Suprapubic skin (tissue), 4 donors: ENCODE measurements at places on chromosomes 1 and 21. TPM values are rescaled to one million over a fixed set of nuclear protein-coding genes. Genes with fewer than 3 reads are reported as not detected.

The CCDC185 gene
- not detected for total RNA-seq

The SLC6A17 gene
- 5.7 TPM for total RNA-seq

The KNCN gene
- not detected for total RNA-seq

The LCE3D gene
- total RNA-seq, result 3.7 TPM

The PYGO2 gene
- total RNA-seq, result 35.1 TPM

The CELA3A gene
- not detected for total RNA-seq

The AIDA gene
- total RNA-seq, result 27.1 TPM

DNA sequence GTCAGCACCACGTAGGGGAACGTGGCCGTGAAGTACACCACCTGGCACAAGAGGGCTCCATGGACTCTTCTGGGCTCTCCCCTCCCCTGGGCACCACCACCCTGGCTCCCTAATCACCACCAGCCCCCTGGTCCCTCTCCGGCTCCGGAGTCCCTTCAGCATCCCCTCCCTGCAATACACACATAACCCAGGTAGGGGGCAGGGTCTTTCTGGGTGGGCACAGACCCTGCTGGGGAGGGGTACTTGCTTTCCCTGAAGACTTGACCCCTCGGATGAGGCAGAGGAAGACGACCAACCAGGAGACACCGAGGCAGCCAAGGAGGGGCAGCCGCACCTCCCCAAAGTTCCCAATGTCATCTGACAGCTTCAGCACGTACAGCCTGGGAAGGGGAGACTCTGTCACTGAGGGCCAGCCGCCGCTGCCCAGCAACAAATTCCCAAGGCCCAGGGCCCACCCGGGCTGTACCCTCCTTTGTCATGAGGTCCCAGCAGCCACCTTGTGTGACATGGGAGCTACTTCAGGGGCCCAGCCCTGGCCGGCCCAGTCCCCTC is 11.3 kb downstream of the CCDC24 start:
- DNase-seq, result no peak
- no peak overlapping the region for H3K27ac ChIP-seq
- H3K4me1 ChIP-seq, result peaks cover 5% of the 10 kb centered on the region
- H3K4me3 ChIP-seq, result no peak overlapping the region
- peaks cover 34% of the 10 kb centered on the region for H3K36me3 ChIP-seq

GRCh38 chr1:228980232-228980937 is 245.1 kb downstream of the RHOU start:
- H3K4me3 ChIP-seq, result no peak overlapping the region
- no peak overlapping the region for H3K27ac ChIP-seq
- no peaks in the 10 kb centered on the region for H3K36me3 ChIP-seq
- peaks cover 9% of the 10 kb centered on the region for H3K4me1 ChIP-seq
- DNase-seq, result no peak

DNA sequence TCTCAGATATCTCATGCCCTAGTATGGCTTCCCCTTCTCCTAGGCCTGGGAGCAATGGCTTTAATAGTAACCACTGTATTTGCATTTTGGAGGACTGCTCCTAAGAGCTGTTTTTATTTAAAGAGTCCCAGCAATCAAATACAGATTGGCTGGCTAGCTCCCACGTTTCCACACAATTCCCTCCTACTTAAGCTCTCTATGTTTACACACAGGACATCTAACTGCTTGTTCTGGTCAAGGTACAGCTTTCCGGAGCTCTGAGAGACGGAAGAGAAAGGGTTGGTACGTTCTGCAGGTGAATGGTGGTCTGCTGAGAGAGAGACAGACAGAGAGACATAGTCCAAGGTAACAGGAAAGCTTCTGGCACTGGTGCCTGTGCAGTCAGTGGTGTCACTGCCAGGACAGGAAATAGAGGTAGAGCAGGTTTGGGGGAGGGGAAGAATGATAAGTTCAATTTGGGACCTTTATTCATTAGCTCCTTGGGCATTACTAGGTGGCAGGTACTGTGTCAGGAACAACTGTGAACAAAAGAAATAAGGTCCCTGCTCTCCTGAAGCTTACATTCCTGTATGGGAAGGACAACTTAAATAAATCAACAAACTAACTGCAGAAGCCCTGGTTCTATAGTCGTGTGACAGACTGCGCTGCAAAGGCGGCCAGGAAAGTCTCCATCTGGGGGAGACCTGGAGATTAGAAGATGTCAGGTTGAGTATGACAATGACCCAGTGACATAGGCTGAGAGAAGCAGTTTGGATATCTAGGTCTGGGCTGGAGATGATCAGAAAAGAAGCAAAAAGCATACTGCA is 1.2 kb upstream of the SLC25A33 start:
- H3K27ac ChIP-seq, result peak overlapping the region; percentile 93
- H3K36me3 ChIP-seq, result no peaks in the 10 kb centered on the region
- no peaks in the 10 kb centered on the region for H3K27me3 ChIP-seq
- no peak for DNase-seq
- no peak overlapping the region for H3K4me3 ChIP-seq

GRCh38 chr1:109634292-109634691 is 14.7 kb downstream of the AMPD2 start:
- no peak for DNase-seq
- no peak overlapping the region for H3K4me3 ChIP-seq
- H3K4me1 ChIP-seq, result peaks cover 35% of the 10 kb centered on the region
- peaks cover 20% of the 10 kb centered on the region for H3K36me3 ChIP-seq

DNA sequence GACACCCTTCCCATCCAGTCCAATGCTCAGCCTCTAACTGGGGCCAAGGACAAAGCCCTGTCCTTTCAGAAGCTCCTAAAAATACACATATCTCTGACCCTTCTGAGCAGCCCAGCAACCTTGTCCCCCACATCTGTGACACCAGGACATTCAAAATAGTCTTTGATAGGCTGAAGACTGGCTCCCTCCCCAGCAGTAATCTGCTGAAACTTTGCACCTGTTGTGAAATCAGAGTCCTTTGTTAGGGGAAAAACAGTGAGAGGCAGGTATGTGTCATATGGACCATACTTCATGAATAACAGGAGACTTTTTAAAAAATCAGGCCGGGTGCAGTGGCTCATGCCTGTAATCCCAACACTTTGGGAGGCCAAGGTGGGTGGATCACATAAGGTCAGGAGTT is 82.4 kb upstream of the VAMP3 start:
- no peak overlapping the region for H3K4me3 ChIP-seq
- H3K27me3 ChIP-seq, result peaks cover 11% of the 10 kb centered on the region
- DNase-seq, result no peak
- H3K36me3 ChIP-seq, result no peaks in the 10 kb centered on the region

- H3K4me1 ChIP-seq, result no peaks in the 10 kb centered on the region
- no peak for DNase-seq
- H3K27ac ChIP-seq, result no peak overlapping the region
- no peaks in the 10 kb centered on the region for H3K36me3 ChIP-seq
- no peak overlapping the region for H3K4me3 ChIP-seq
Measured at GRCh38 chr21:25313829-25314228, 293.5 kb downstream of the MRPL39 start.

DNA sequence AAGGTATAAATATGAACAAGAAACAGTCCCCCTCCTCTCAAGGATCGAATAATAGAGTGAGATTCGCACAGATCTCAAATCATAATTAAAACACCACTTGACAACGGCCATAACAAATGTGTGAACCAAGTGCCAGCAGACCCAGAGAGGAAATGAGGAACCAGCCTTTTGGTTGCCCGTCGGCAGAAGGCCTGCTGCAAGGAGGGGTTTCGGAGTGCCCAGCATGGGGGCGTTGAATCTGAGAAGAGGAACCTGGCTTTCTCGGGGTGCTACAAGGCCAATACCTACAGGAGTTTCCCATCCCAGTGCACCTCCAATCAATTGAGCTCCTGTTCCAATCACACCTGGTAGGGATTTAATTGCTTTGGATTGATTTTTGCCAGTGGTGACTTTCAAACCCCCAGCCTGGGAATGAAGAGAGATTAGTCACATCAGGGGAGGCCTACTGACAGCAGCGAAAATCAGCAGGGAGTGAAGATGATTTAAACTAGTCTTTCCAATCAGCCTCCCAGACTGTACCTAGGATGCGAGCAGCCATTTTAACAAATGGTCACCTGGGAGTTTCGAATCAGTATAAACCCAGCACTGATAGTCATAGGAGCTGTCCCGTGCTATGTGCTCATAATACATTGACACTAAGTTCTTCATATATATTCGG is 263.8 kb downstream of the KAZN start:
- no peak for DNase-seq
- H3K4me1 ChIP-seq, result no peaks in the 10 kb centered on the region
- no peaks in the 10 kb centered on the region for H3K27me3 ChIP-seq
- H3K4me3 ChIP-seq, result no peak overlapping the region

- DNase-seq, result peak; percentile 37
- no peak overlapping the region for H3K27ac ChIP-seq
- H3K4me1 ChIP-seq, result no peaks in the 10 kb centered on the region
- peaks cover 62% of the 10 kb centered on the region for H3K36me3 ChIP-seq
Measured at GRCh38 chr1:229641306-229641705, 15.3 kb downstream of the URB2 start.

GRCh38 chr1:17235135-17235885 is 13.6 kb upstream of the PADI3 start:
- peaks cover 20% of the 10 kb centered on the region for H3K4me1 ChIP-seq
- no peak overlapping the region for H3K4me3 ChIP-seq
- DNase-seq, result no peak
- H3K27me3 ChIP-seq, result peaks cover 3% of the 10 kb centered on the region
- no peaks in the 10 kb centered on the region for H3K36me3 ChIP-seq

DNA sequence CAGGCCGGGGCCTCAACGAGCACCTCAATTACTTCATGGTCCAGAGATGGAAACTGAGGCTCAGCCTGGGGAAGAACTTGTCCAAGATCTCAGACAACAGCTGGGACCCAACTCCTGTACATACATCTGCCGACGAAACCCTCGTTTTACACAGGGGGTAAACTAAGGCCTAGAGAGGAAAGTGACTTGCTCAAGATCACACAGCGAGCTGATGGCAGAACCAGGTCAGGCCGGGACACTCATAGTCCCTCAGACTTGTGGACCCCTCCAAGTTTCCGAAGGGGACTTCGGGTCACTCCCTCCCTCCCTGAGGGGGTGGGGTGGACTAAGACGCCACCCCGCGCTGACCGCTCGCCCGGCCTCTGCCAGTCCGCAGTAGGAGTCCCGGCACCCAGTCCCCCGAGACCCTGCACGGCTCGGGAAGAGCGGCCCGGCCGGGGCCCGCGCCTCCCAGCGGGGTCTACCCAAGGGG is 430 bp downstream of the WASF2 start:
- H3K4me1 ChIP-seq, result peaks cover 58% of the 10 kb centered on the region
- DNase-seq, result no peak
- H3K27me3 ChIP-seq, result no peaks in the 10 kb centered on the region
- H3K27ac ChIP-seq, result peak overlapping the region; percentile 95

- no peak for DNase-seq
- H3K4me3 ChIP-seq, result no peak overlapping the region
- no peaks in the 10 kb centered on the region for H3K27me3 ChIP-seq
- no peaks in the 10 kb centered on the region for H3K4me1 ChIP-seq
Measured at GRCh38 chr1:203096566-203096965, 10.8 kb upstream of the MYOG start.

GRCh38 chr1:27147842-27148518 is 6.9 kb downstream of the SLC9A1 start:
- DNase-seq, result no peak
- no peaks in the 10 kb centered on the region for H3K27me3 ChIP-seq
- no peak overlapping the region for H3K4me3 ChIP-seq
- H3K4me1 ChIP-seq, result peaks cover 81% of the 10 kb centered on the region

DNA sequence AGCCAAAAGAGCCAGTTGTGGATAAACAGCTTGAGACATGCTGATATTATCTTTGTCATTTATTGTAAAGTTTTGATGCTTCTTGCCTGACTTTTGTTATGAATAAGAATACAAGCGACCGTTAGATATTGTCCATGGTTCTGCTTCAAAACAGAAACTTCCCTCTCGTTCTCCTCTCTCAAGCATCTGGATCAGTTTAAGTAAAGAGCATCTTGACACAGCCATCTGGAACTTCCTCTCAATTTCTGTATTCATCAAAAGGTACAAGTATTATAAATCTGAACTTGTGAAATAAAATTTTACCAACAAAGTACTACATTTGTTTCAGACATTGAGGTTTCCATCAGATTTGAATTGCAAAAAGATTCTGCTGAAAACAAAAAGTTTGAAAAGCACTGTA is 36.4 kb upstream of the CLDN14 start:
- peaks cover 4% of the 10 kb centered on the region for H3K4me1 ChIP-seq
- H3K27ac ChIP-seq, result no peak overlapping the region
- H3K36me3 ChIP-seq, result no peaks in the 10 kb centered on the region
- peaks cover 4% of the 10 kb centered on the region for H3K27me3 ChIP-seq
- no peak for DNase-seq

DNA sequence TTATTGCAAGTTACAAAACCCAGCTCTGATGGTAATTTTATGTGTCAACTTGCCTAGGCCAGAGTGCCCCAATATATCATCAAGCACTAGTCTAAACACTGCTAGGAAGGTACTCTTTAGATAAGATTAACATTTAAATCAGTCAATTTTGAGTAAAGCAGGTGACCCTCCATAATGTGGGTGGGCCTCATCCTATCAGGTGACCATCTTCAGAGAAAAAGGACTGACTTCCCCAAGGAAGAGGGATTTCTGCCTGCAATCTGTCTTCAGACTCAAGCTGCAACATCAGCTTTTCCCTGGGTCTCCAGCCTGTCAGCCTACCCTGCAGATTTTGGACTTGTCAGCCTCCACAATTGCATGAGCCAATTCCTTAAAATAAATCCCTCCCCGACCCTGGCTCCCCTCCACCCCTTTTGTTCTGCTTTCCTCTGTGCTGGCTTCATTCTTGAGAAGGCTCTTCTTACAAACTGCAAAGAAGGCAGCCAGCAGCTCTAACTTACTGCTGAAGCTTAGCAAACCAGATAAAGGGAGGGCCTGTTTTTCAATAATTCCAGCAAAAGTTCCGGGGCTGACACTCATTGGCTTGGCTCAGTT is 56.4 kb upstream of the RUNX3 start:
- no peak for DNase-seq
- H3K4me1 ChIP-seq, result no peaks in the 10 kb centered on the region
- no peak overlapping the region for H3K4me3 ChIP-seq
- no peaks in the 10 kb centered on the region for H3K27me3 ChIP-seq
- no peaks in the 10 kb centered on the region for H3K36me3 ChIP-seq
- H3K27ac ChIP-seq, result no peak overlapping the region

DNA sequence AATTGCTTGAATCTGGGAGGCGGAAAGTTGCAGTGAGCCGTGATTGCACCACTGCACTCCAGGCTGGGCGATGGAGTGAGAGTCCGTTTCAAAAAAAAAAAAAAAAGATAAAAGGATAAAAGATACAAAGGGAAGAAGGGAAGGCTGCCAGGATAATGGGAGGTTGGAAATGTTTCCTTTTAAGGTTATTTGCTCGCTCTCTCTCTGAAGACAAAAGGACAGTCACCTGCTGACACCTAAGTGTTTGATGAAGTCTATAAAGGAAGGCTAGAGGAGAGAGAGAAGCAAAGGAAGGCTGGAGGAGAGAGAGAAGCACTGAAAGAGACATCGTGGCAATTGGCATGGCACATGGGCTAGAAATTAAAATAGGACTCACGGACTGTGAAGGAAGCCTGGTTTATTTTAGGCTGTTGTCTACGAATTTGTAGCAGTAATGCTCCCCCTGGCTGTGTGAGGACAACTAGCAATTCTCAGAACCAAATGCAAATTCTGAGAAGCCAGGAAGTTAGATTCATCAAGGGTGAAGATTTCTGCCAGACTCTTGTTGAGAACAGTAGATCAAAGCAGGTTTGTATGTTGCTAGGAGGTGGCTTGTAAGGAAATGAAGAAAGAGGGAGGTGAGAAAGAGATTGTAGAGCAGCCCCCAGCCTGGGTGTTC is 154.2 kb downstream of the ZP4 start:
- H3K4me1 ChIP-seq, result no peaks in the 10 kb centered on the region
- no peaks in the 10 kb centered on the region for H3K27me3 ChIP-seq
- no peak overlapping the region for H3K27ac ChIP-seq
